ENCODE measurements at places on chromosomes 7 and 10.

- DNase-seq: no peak
These were observed 32.1 kb upstream of the A1CF start for GRCh38 chr10:50917486-50917885.

- DNase-seq: no peak
These were observed 31.2 kb downstream of the GFRA1 start for GRCh38 chr10:116241642-116242410.

GRCh38 chr7:126529833-126530232 is 722.9 kb downstream of the GRM8 start:
- DNase-seq: no peak

GRCh38 chr7:12111422-12112405 is 99.4 kb upstream of the TMEM106B start:
- DNase-seq: no peak

DNA sequence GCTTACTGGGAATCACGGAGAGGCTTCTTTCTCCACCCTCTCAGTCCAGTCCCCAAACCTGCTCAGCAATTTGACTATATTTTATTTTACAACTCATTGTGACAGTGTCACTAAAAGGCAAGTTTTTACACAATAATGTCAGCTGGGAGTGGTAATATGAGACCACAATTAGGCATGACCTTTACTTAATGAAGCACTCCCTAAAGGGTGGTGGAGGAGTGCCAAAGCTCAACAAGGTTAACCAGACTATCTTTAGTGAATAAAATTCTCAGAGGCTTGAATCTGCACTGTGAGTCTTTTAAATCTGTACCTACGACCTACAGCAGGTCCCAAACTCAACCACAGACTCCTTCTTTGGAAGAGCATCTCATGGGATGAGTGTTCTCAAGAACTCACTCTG is 215.6 kb downstream of the TAX1BP1 start:
- no peak for DNase-seq

GRCh38 chr10:38157270-38157685 is 63.1 kb downstream of the ZNF37A start:
- DNase-seq: no peak

GRCh38 chr7:88072715-88073055 is 138.6 kb downstream of the ADAM22 start:
- no peak for DNase-seq

GRCh38 chr10:123800289-123800688 is 91.3 kb downstream of the CPXM2 start:
- no peak for DNase-seq

GRCh38 chr7:36286226-36286625 is 103.4 kb upstream of the ANLN start:
- no peak for DNase-seq

DNA sequence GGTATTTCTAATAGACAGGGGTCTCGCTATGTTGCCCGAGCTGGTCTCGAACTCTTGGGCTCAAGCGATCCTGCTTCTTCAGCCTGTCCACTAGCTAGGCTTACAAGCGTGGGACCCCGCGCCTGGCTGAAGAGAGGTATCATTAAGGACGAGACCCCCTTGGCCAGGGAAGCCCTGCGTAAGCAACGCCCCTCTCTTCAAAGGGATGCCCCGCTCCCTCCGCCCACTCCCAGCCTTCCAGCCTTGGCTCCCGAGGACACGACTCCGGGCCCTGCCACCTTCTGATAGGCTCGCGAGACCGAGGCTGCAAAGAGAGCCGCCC is 220 bp upstream of the ZKSCAN5 start:
- DNase-seq: no peak

DNA sequence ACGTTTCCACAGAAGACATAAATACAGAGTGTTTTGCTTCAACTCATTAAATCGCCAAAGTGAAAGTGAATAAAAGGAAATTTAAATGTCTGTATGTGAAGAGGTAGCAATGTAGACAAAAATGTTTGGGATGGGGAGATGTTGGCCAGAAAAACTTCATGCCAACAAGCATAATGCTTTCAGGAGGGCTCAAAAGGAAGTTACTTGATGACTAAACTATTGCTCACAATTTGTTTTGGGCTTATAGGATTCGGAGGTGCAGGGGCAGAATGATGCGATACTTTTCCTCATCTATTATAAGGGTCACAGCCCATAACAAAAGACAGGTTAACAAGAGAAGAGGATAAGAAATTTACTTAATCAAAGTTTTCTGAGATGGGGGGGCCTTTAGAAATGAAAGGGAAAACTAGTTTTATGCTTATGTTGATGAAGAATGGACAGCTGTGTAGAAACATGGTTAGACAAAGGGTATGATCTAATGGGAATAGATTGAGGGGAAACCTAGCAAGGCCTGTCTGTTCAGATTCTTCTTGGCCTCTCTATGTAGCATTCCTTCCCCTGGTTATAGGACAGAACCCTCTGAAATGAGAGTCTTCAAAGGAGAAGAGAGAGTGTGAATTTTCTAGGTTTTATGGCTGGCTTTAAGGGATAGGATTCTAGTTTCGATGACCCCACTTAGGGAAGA is 898.6 kb downstream of the LRMDA start:
- DNase-seq: no peak

GRCh38 chr7:103996639-103997038 is 7.2 kb upstream of the RELN start:
- DNase-seq: no peak

DNA sequence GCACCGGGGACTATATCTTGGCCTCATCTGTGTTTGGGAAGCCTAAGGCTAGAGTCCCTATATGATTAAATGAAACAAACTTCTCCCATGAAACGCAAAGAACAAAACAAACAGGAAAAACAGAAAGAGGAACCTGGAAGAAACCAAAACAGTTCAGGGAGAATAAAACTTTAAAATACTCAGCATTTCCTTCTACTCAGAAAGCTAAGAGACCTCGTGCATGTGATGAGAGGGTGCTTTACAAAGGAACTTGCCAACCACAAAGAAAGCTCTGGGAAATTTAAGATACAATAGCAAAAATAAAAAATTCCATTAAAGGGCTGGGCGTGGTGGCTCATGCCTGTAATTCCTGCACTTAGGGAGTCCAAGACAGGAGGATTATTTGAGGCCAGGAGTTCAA is 6.9 kb downstream of the PILRA start:
- no peak for DNase-seq

- no peak for DNase-seq
These were observed 315.7 kb downstream of the EXOC4 start for GRCh38 chr7:133568544-133568943.

DNA sequence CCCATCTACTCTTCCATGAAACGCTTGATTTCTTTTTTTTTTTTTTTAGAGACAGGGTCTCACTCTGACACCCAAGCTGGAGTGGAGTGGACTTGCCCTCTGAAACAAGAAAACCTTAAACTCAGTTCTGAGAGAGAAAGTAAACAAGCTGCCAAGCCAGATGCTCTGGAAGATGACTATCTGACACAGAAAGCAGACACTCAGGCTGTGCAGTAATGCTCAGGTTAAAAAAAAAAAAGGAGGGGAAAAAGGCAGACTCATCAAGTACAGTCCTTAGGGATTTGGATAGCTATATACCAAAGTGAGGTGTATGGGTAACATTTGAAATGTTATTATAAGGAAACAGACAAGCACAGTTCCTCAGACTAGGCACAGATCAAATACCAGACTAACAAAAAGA is 80.5 kb downstream of the IDE start:
- no peak for DNase-seq

All from stimulated activated CD8-positive, alpha-beta memory T cell treated with anti-CD3 and anti-CD28 coated beads, Interleukin-7, amount 100 ng/mL, for 24 hours (primary cell).